ENCODE measurements at places on chromosomes 2 and 18.

DNA sequence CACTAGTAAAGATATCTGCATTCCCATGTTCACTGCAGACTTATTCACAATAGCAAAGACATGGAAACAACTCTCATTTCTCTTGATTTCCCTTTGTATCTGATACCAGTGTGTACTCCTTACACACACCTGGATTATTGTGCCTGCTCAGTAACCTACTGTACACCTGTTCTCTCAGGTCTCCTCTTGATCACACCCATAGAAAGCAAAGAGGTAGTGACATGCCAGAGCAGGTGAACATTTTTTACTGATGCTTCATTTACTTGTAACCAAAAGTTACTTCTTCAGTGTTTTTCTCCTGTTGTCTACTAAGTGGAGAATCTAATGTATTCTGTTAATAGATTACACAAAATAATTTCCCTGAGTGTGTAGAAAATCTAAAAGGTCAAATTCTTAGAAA is 46.8 kb downstream of the CDH19 start:
- no peak for DNase-seq

DNA sequence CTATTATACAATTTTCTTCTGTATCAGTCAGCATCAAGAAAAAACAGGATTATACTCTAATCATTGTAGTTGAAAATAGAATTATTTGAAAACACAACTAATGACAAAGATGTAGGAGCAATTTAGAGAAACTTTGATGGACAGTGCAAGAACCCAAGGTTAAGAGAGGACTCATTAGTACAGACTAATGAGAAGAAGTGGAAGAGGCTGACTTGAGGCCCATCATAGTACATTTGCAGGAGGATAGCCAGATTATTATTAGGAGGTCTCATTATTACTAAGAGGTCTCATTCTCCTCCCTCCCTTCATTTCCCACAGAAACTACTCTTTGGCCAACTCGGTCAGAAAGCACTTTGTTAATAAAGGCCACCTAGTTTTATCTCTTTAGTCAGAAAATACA is 1983.0 kb downstream of the SUCLG1 start:
- no peak for DNase-seq

- no peak for DNase-seq
These were observed 5.6 kb downstream of the CLIP4 start for GRCh38 chr2:29120846-29121245.

- no peak for DNase-seq
These were observed 18.6 kb upstream of the TTR start for GRCh38 chr18:31573051-31573450.

- DNase-seq: no peak
These were observed 41.5 kb upstream of the TANK start for GRCh38 chr2:161118722-161119121.

DNA sequence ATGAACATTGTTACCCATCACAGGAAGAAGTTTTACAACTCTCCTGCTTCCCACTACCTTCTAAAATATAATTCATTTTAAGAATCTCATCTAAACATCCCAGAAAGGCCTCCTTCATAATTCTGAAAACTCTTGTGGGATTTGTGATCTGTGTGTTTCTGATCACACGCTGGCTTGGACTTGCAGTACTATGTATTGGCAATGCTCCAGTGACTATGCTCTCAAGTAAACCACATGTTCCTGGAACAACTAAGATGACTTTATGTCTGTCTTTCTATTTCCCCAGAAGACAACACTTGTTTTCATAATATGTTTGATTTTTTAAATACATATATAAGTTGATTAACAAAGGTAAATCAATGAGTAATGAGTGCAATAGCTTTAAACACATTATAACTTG is 376.6 kb upstream of the NETO1 start:
- DNase-seq: no peak

GRCh38 chr2:29841386-29842004 is 79.9 kb downstream of the ALK start:
- no peak for DNase-seq

DNA sequence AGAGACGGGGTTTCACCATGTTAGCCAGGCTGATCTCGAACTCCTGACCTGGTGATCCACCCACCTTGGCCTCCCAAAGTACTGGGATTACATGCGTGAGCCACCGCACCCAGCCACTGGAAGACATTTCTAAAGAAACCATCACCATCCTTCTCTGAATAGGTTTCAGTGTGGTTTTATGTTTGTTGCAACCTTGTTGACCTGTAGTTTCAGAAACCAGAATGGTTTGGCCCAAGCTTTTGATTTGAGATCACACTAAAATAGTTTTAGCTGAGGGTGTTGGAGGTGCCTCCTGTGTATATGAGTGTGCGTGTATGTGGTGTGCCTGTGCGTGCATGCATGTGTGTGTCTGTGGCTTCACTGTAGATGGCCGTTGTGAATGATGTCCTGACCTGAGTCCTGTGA is 26.2 kb downstream of the INPP4A start:
- DNase-seq: no peak

DNA sequence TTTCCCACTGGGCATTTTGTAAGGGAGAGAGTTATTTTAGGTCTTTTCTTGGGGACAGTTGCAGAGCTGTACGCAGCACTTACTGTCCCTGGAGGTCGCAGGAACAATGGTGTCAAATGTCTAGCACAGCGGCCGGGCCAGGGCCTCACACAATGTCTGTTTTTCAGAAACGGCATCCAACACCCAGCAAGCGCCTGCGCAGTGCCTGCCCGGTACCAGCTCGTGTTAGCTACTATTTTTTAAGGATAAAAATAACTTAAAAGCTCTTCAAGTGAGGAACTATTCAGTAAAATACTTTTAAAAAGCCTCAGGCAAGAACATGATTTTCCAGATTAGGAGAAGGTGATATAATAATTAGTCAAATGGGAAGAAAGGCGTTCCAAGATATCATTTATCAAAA is 90.0 kb downstream of the MBP start:
- no peak for DNase-seq

DNA sequence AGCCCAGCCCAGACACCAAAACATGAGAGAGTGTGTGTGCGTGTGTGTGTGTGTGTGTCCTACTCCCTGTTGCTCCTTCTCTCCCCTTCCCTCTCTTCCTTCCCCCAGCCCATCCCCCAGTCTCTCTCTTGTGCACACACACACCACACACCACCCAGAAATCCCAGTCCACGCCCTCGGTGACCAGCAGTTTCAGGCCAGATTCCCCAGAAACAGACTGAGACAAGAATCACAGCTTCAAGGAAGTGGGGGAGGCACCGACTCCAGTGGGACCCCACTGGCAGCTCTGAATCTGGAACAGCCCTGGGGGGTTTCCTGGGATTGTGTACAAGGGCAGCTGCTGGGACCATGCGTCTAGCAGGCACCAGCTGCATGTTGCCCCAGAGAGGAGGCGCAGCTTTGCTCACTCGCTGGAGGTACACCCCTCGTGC is 113.5 kb downstream of the NDUFA10 start:
- DNase-seq: no peak

- DNase-seq: no peak
These were observed 216.8 kb downstream of the CAMKMT start for GRCh38 chr2:44578471-44579093.

GRCh38 chr2:37323176-37323780 is 1.4 kb downstream of the PRKD3 start:
- DNase-seq: no peak

- DNase-seq: no peak
These were observed 596.0 kb downstream of the LRP1B start for GRCh38 chr2:141534666-141535362.

DNA sequence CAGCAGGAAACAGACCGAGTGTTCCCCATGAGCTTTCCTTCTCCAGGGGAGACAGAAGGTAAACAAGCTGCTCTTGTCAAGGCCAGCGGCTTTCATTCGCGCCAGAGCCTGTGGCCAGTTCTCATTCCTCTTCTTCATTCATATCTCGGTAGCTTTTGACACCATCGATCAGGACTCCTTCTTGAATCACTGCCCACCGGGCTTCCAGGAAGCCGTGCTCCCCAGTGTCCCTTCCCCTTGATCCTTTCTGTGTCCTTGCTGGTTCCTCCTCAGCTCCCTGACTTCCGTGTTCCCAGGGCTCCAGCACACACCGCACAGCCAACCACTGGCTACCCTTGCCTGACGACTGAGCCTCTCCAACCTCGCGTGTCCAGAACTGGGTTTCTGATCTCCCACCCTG is 14.1 kb downstream of the SLC66A3 start:
- no peak for DNase-seq

DNA sequence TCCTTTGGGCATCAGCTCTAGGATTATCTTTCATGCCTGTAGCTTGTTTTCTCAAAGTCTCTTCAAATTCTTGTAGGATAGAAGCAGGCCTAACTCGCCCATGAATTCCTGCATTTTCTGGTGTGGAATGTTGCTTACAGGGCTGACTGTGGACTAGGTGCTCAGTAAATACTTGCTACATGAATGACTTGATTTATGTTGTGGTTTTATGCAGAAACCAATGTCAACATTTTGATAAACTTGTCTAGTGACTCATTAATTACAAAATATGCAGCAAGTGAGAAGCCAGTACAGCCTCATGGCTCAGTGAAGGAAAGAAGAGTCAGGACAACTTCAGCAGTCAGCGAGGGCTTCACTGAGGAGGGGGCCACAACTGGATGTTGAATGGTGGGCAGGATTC is 110.6 kb upstream of the SIX2 start:
- no peak for DNase-seq

DNA sequence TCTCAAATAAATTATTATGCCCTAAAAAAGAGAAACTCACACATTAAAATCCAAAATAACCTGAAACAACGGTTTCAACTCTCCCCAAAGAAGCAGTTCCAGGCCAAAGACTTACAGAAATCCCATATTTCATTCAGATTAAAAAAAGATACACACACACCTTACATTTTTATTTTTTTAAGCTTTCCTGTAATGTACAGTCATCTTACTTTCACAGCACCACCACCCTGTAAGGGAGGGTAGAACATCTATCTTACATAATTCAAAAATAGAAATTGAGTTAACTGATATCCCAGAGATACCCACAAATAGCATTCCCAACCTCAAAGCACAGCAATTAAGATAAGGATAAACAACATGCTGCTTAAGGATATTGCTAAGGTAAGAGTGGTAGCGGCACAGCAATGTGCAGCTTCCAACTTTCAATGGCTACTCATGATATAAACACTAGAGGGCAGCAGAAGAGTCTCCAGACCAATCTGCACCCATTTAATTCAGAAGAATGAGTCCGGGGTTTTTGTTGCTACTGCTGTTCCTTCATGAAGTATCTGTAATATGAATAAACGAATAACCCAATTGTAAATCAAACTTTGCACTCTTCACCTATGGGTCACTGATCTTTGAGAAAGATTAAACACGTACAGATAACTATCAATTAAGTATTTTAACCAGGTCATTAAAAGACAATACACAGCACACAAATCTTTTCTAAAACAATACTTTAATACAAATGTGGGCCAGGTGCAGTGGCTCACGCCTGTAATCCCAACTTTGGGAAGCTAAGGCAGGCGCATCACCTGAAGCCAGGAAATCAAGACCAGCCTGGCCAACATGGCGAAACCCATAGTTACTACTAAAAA is 11.3 kb downstream of the GFPT1 start:
- DNase-seq: peak; percentile 6

DNA sequence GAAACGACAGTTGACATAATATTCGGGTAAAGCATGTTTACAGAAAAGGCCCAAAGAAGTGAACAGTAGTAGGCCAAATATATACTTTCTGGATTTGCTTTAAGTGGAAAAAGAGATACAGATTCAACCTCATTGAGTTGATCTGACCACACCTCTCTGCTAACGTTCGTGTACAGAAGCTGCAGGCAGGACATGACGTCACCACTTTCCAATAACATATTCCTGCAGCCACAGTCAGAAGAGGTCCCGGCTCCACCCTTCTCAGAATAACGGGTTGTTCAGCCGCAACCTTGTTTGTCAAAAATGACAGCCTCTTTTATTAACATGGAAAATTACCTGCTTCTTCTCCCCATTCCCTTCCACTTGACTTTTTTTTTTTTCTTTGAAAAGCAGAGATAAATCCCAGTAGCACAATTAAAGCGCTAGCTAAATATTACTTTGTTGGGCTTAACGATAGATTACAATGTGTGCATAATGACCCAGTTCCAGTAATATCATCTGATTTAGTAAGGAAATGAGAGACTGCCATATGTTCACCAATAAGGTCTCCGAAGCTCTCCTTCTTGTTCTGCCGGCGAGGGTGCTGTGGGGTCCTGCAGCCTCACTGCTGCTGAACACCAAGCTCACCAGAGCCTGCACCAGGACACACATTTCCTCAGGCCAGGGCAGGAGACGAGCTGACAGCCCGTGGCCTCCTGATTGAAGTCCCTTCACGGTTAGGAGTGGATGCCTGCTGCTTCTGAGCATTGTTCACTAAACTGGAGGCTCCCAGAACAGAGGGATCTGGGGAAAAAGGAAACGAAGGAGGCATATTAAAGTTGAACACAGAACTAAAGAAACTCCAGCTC is 451.0 kb upstream of the SALL3 start:
- no peak for DNase-seq

- no peak for DNase-seq
These were observed 15.8 kb downstream of the NABP1 start for GRCh38 chr2:191693778-191694177.

DNA sequence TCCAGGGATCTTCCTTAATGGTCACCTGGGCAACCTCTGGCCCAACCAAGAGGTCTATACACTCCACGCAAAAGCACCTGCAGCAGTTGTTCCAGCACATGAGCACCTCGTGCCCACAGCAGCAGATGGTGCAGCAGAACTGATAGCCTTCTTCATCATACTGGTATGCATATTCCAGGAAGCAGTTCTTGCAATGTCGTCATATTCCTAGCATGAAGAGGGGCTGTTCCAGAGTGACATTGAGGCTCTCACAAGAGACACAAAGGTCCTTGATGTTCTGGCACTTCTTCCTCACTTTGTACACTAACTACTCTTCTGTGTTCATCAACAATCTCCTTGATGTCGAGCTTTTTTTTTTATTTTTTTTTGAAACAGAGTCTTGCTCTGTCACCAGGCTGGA is 386.2 kb downstream of the MEIS1 start:
- no peak for DNase-seq

DNA sequence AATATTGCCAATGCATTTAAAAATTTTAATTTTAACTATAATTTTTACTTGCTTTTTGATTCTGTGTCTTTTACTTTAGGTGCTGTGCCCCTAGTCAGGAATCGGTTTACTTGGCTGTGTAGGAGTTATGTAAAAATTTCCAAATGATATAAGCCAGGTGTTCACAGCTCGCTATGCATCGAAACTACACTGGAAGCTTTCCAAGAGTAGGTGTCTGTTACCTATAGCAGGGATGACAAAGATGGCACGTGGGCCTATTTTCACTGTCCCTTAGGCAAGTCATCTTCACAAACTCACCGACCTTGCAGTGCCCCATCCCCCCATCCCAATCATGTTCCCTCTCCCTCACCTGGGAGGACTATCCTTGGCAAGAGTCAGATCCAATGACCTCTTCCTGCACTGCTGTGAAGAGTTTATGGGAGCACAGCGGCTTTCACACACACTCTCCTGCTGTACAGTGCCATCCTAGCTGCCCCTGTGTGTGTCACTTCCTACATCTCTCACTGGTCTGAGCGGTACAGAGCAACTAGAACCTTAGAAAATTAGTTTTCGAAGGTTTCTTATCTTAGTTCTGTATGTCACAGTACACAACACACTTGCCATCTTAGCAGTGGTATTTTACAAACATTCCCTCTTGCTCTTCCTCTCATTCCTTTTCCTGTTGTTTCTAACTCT is 49.2 kb upstream of the NAB1 start:
- DNase-seq: no peak

GRCh38 chr2:172640389-172640788 is 84.5 kb downstream of the PDK1 start:
- DNase-seq: peak; percentile 44

- no peak for DNase-seq
These were observed 32.6 kb upstream of the SPAG16 start for GRCh38 chr2:213251618-213252017.

All from LNCaP clone FGC (cell line).